ENCODE measurements at places on chromosomes 12 and 14.

GRCh38 chr12:114306646-114307045, 99.3 kb downstream of the TBX5 start:
- no peak for DNase-seq

DNA sequence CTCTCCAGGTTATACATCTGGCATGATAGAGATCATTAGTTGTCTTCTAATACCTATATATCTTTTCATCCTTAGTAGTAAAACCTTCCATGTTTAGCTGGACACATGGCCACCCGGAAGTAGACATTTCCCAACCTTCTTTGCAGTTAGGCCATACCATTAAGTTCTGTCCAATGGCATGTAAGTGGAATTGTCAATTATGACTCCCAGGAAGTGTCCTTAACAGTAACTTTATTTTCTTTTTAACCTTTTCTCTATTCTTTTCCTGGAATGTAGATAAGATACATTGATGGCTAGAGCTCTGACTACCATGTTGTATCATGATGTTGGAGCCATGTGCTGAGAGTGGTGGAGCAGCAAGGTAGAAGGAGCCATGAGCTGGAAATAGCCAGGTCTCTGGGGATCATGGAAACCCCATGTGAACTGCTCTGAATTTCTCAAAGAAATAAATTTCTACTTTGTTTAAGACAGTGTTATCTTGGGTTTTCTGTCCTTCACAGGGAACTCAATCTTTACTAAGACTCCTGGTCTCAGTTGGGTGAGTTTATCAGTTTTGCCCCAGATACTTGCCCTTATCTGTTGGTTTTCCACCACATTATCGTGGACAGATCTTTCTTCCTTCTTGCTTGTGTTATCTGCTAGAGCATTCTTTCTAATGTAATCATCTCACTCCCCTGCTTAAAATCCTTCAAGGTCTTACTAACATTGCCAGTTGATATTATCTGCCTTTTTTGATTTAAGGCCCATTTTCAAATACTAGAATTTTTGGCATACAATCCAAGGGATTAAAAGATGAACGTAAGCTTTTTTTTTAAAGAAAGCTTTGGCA, 5.1 kb upstream of the LTA4H start:
- DNase-seq: no peak

DNA sequence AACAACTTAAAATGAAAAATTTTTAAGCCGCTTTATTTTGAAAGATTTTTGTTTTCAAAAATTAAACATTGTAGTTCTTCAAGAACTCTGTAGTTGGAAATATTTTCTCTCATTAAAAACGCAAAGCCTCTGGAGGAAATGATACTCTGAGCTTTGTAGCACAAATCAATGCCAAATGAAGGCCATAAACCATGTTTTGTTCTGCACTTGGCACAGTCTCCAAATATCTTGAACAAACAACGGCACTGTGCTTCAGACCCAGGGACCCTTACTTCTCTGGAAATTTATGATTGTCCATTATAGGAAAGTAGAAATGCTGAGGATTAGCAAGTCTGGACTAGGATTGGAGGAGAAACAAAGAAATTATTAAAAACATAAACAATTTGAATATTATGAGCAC, 160.8 kb upstream of the BMP4 start:
- DNase-seq: no peak

DNA sequence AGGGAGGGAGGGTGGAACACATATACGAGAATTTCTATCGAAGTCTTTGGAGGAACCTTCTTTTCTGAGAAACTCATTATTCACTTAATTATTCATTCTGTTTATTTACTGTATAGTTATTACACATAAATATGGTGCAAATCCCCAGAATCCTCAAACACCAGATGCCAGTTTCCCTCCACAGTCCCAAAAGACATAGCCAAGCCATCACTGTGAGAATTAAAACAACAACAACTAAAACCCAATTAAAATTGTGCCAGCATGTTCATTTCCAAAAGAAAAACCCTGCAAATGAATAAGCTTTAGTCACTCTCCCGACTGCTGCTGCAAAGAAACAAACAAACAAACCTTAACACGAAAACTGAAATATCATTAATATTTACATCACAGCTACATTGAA, 173.5 kb downstream of the EFCAB11 start:
- no peak for DNase-seq

GRCh38 chr12:56769868-56770267, 6.7 kb downstream of the HSD17B6 start:
- no peak for DNase-seq

- DNase-seq: no peak
Measured at GRCh38 chr12:26514364-26514763, 318.6 kb downstream of the ITPR2 start.

- DNase-seq: no peak
Measured at GRCh38 chr12:96166765-96167164, 27.4 kb upstream of the ELK3 start.

- DNase-seq: no peak
Measured at GRCh38 chr12:51890133-51890464, 2.2 kb downstream of the ANKRD33 start.

DNA sequence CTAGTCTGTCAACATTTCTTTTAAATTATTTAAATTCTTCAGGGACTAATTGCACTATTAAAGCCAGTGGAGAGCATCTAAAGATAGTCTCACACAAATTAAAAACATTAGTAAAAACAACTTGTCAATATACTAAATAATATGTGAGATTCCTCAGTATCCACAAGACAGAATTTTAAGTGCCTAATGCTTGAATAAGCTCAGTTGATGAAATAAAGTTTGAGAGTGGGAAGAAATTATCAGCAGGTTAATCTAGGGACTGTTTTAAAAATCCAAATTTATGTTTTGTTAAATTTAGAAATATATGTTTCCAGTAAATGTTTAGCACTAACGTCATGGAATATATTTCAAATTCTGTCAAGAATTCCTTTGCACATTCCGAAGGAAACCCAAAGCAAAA, 105.2 kb downstream of the SLC41A2 start:
- DNase-seq: no peak

DNA sequence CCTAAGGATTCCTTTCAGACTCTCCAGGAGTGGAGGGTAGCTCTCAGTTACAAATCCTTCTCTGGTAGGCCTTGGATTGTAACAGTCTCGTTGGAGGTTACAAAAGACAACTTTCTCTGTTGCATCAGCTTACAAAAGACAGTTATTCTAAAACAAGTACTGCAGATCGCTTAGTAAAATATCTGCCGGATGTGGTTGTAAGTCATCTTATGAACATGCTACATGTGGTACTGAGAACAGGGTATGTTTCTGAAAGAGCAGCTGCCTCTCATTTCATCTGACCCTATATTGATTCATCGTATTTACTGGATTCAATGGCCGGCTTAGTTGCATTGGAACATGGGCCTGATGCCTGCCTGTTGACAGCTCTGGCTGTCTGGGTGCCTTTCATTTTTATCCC, 157.4 kb downstream of the PTCSC3 start:
- DNase-seq: no peak

DNA sequence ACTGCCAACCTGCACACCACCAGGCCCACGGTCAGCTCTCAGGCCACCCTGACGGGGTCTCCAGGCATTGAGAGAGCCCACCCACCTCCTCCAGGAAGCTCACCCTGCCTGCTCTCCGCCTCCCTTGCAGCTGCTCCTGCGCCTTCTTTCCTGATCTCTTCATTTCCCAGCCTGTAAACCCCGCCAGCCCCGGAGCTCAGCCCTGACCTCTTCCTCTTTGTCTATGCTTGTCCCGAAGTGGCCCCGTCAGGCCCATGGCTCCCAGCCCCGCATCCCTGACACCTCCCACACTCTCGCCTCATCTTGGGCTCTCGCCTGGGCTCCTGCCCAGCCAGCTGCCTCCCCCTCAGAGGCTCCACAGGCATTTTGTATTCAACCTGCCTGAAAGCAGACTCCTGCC, 139.3 kb downstream of the CALM1 start:
- DNase-seq: no peak

- no peak for DNase-seq
Measured at GRCh38 chr14:96053600-96054381, 14.6 kb downstream of the C14orf132 start.

GRCh38 chr14:77579065-77579464, 37.4 kb downstream of the SPTLC2 start:
- no peak for DNase-seq

- DNase-seq: no peak
Measured at GRCh38 chr12:66035288-66035966, 95.1 kb downstream of the LLPH start.
